T-helper 2 cell (primary cell): ENCODE measurements at places on chromosomes 13 and 19.

GRCh38 chr13:63288576-63288975 lies 1872.9 kb upstream of the PCDH20 start:
- no peak for DNase-seq

DNA sequence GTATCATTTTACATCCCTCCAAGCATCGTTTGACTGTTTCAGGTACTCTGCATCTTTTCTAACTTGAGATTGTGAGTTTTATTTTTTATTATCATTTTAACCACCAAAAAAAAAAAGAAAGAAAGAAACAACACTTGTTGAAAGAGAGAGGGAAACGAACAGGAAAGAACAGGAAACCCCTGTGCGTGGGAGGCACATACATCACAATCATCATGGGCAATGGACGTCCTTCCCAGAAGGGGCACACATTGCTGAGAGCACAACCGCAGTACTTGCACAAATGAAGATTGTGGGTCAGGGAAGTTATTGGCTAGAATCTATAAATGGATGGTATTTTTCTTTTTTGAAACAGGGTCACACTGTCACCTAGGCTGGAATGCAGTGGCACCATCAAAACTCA lies 1.7 kb downstream of the CLC start:
- no peak for DNase-seq

DNA sequence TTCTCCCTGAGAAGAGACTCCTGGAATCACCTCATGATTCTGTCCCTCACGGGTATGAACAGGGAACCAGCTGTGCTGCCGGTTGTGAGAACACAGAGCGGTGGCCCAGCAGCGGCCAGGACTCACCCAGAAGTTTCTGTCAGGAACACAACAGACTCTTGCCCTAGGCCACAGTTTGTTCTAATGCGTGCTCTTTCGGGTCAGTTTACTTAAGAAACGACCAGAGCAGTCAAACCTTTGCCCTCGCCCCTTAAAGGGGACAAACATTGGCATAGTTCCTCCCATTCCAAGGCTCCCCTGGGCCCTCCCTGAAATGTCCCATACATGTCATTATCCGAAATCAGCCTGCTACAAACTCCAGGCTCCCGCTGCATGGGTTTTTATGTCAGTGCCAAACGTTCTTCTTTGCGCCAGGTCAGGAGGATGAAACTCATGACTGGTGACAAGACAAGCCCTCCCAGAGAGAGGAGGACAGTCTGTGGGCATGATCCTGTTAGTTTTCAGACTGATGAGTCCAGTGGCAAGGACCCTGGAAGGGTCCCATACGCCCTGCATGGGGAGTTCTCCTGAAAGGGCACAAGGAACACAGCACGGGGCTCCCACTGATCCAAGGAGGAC lies 18.3 kb downstream of the ZIC5 start:
- no peak for DNase-seq

GRCh38 chr13:74077375-74077774 lies 56.8 kb downstream of the KLF12 start:
- no peak for DNase-seq

DNA sequence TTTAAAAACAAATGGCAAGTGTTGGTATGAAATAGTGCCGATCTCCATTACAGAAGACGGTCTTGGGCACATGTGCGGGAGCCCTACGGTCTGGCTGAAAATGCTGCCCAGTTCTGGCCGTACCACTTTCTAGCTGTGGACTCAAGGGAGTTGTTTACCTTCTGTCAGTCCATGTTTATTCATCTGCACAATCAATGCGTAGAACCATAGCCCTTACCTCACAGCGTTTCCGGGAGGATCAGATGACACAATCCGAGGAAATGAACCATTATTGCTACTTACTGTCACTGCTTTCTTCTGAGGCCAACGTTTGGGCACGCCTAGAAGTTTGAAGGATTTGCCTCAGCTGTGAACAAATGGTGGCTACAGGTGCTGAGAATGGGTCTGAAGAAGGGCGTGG lies 31.2 kb downstream of the GADD45B start:
- DNase-seq: peak; percentile 66

DNA sequence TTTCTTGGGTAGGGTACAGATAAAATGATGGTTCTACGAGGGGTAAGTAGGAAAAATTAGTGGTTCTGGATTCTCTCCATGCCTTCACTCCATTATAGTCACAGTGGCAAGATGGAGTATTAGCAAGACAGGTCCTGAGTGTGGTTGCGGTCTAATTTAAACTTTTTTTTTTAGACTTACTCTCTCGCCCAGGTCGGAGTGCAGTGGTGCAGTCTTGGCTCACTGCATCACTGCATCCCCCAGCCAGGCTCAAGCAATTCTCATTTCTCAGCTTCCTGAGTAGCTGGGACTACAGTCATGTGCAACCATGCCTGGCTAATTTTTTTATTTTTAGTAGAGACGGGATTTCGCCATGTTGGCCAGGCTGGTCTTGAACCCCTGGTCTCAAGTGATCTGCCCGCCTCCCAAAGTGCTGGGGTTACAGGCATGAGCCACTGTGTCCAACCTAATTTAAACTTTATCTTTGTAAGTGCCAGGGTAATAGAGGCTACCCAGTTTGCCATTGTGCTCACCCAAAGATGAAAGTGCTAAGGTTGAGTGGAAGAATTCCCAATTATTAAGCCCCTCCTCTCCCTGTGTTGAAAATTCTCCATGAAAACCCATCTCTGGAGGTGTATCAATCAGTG lies 135.6 kb downstream of the TM9SF2 start:
- no peak for DNase-seq

GRCh38 chr19:33063356-33063752 lies 1.3 kb downstream of the RHPN2 start:
- DNase-seq: no peak

- no peak for DNase-seq
Observed at GRCh38 chr13:51275101-51275500, 52.9 kb downstream of the FAM124A start.

- no peak for DNase-seq
Observed at GRCh38 chr19:418761-419671, 10.1 kb upstream of the C2CD4C start.

DNA sequence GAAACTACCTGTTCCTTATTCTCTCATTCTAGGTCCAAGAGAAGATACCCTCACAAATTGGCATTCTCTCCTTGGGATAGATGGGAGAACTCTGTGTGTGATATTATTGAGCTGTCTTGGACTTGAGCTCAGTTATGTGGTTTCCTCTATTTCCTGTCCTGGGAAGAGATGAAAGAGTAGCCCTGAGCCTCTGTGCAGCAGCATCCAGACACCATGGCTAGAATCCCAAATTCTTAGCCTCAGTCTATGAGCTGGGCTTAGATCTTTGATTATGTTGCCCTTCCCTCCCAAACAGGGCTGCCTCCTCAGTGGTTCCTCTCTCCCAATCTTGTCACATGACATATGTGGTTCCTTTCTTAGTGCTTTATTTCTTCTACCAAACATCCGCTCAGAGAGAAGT lies 290.7 kb downstream of the SPRY2 start:
- no peak for DNase-seq

- DNase-seq: no peak
Observed at GRCh38 chr13:111493468-111493867, 173.0 kb downstream of the TEX29 start.

GRCh38 chr13:69737129-69737935 lies 370.3 kb upstream of the ATXN8OS start:
- no peak for DNase-seq

GRCh38 chr19:2495130-2495641 lies 19.3 kb downstream of the GADD45B start:
- no peak for DNase-seq

DNA sequence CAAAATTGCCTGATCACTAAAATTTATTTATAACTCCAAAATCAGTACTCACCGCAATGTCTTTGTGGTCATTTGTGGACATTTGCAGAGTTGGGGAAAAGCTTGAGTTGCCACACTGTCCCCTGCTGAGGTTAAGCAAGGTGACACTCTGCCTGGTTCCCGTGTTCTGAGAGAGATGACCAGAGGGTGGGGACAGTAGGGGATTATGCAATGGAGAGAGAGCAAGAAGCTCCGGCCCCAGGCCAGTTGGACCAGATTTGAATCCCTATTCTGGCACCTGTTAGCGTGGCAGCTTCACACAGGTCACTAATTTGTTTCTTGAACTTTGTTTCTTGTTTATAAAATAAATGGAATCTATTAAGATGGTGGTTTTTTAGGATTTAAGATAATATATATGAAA lies 17.8 kb downstream of the ERCC5 start:
- no peak for DNase-seq

- DNase-seq: peak; percentile 2
Observed at GRCh38 chr13:101416181-101417042, at the start of gene NALCN. Gene NALCN, minus strand, starts transcription at chr13:101416508. Its CDS starts 17,382 bp downstream, at chr13:101399126.

GRCh38 chr13:48185018-48185417 lies 48.0 kb upstream of the ITM2B start:
- no peak for DNase-seq

DNA sequence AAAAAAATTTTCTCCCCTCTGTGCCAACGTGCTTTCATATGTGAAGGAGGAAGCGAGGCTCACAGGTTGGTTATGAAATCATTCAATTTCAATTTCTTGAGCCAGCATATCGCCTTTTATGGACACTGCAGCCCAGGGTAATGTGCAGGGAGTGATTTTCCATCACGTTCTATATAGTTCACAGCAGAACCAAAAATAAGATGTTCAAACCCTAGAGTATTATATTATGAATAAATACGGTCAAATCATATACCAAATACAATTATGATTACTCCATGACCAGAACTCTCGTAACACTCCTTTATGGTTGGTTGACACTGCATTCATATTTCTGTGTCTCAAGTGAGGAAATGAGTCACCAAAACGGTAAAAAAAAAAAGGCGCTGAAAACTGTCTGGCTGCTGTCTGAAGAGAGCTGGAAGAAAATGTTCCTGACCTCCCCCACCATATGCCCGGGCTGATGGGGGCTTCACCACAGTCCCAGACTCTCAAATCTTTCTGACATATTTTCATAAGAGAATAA lies 75.8 kb upstream of the UBAC2 start:
- peak; percentile 28 for DNase-seq

DNA sequence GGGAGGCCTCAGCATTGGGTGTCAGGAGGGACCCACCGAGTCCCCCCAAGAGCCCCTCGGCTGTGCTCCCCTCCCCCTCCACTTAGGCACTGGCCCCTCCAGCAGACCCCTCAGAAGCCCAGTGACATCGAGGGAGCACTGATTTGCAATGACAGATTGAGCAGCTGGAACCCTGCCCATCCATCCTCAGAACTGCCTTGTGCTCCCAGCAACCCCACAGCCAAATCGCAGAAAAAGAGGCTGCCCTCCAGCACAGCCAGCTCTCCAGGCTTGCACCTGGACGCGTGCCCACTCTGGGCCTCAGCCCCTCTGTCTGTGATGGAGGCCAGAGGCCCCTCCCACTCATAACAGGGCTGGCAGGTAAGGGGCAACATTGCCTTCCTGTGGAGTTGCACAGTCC lies 123.2 kb upstream of the VSTM2B start:
- no peak for DNase-seq

GRCh38 chr19:4889034-4889815 lies 13.5 kb downstream of the ARRDC5 start:
- no peak for DNase-seq

DNA sequence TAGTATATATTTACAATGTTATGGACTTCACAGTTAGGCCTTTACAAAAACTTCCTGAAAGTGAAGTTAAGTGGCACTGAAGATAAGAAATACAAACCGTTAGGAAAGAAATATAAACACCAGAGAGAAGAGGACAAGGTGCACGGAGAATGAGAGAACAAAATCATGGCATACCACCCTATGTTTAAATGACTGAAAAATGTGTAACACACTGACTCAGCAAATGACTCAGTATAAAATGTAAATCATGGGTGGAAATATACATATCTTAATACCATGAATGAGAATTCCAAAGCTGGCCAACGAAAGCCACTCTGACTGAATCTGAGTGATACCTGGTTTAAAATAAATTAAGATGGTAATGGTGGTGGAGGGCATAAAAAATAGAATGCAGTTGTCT lies 260.8 kb downstream of the DNAJC15 start:
- DNase-seq: no peak

DNA sequence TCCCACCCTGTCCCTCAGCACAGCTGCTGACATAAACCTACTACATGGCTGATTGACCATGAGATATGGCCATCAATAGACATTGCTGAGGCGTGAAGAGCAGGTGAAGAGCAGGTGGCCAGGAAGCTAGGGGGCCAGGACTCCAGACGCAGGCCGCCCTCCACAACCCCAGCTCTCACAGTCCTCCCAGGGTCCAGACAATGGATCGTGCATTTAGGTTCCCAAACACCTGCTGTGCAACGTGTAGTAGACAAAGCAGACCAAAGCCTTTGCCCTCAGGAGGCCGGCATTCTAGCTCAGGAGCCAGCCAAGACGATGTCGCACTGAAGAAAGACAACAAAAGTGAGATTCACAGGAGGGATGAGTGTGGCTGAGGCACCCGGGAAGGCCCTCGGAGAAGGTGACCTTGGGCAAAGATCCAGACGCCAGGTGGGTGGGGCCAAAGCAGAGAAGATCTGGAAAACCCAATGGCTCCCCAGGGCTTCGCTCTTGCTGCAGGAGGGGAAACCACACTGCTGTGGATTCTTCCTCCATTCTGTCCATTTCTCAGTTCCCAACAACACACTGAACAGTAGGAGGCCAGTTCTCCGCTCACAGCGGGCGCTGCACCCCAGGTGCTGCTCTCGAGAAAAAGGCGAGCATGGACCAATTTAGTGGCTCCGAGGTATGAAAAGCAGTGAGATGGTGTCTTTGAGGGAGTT lies 1.4 kb downstream of the FFAR1 start:
- DNase-seq: no peak

GRCh38 chr19:31513841-31514240 lies 164.6 kb upstream of the TSHZ3 start:
- DNase-seq: no peak

DNA sequence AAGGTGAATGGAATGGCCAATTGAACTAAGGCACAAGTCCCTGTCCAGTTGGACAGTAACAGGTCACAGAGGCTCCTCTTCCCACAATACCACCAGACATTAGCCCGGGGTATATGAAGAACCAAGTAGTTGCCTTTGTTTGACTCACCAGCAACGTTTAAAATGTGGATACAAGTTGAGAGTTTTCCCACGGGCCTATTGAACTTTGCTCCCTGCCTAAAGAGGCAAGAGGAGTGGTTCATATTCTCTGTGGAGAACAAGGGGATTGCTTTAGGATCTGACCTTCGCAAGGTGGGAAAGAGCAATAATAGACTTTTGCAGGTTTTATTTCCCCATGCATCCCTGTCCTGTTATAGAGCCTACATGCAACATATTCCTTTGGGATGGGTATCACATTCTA lies 177.2 kb downstream of the POU4F1 start:
- DNase-seq: no peak

- no peak for DNase-seq
Observed at GRCh38 chr13:51786425-51787265, 17.3 kb downstream of the DHRS12 start.
